Urothelium cell line (cell line): ENCODE measurements at places on chromosomes 5 and 9.

DNA sequence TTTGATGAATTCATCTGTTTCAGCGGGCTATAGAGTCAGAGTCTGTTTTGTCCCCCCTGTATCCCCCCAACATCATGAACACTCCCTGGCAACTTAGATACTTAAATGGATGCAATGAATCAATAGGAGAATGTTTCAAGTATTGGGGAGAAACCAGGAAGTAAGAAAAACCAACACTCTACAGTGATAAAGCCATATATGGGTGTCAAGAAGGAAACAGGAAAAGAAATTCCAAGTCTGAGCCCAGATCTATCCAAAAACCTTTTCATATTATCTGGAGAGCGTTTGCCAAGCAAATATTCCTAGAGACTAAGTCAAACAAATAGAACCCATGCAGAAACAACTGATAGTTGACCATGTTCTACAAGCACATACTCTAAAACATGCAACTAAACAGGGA is 2.3 kb upstream of the GNAQ start:
- DNase-seq: no peak

DNA sequence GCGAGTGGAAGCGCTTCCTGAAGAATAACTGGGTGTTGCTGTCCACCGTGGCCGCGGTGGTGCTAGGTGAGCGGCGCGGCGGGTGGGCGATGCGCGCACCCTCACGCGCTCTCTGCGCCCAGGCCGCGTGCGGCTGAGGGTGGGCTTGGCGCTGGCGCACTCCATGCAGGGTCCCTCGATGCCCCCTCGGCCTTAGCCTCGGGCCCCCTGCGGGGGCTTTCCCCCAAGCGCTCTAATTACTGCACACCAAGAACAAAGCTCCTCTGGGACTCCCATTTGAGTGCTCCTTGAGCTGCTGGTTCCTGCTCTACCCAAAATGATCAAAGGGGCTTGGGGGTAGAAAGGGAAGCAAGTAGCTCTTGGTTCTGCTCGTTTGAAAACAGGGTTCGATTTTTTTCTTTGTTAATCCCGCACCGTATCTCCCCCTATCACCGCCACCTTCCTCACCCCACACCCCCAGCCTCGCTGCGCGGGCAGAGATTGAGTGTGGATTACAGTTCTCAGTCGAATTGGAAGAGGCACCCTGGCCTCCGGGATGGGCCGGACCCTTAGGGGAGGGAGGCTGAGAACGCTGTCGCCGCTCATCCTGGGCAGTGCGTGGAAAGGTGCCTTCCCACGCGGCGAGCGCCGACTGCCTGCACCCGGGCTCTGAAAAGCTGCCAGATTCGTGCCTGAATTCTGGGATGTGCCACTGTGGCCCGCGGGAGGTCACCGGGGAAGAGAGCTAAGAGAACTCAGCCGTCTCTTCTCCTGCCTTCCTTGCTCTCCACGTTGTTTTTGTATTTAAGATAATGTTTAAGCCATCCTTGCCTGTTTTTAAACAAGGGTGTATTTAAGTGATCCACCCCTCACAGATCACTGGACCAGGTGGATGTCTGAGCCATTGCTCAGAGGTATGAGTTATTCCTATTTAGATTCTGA is 697 bp downstream of the SLC1A1 start:
- DNase-seq: peak; percentile 10

DNA sequence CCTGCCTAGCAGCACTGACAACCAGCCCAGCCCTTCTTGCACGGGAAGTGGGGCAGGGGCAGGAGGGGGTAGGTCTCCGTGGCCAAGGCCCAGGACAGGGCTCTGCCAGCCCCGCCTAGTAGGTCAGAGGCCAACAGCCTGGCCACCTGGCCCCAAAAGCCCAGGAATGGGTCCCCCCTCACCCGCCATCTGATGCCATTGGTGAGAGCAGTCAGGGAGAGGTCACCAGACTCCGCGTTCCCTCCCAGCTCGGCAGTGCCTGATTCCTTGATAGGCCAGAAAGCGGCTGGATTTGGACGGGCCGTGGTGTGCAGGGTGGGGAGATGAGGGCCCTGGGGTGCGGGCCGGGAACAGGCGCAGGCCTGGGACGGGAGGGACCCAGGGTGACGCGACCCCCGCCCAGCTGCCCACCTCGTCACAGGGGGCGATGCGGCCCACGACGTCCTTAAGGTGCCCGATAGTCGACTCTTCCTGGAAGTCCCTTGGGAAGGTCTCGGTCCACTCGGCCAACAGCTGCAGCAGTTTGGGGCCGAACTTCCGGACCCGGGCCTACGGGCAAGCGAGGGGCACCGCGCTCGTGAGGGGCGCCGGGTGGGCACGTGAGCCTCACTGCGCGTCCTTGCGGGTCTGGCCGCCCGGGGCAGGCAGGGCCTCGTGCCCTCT is 64.5 kb upstream of the RNF130 start:
- DNase-seq: peak; percentile 30

- peak; percentile 71 for DNase-seq
Measured at GRCh38 chr9:124342776-124343485, 72.3 kb downstream of the PSMB7 start.

DNA sequence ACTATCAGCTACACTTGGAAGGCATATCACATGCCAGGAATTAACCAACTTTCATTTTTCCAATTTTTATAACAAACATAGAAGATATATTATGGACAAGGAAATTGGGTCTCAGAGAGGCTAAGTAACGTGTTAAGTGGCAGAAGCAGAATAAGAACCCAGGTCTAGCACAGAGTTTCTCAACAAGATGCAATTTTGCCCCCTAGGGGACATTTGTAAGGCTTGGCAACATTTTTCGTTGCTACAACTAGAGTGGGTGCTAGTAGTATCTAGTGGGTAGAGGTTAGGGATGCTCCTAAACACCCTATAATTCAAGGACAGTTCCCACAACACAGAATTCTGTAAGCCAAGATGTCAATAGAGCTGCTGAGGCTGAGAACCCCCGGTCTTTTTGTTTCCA is 180.6 kb downstream of the SNCAIP start:
- no peak for DNase-seq

- no peak for DNase-seq
Measured at GRCh38 chr9:123742009-123742767, 187.7 kb downstream of the DENND1A start.

GRCh38 chr9:131976157-131977108 is 103.2 kb downstream of the MED27 start:
- DNase-seq: no peak

DNA sequence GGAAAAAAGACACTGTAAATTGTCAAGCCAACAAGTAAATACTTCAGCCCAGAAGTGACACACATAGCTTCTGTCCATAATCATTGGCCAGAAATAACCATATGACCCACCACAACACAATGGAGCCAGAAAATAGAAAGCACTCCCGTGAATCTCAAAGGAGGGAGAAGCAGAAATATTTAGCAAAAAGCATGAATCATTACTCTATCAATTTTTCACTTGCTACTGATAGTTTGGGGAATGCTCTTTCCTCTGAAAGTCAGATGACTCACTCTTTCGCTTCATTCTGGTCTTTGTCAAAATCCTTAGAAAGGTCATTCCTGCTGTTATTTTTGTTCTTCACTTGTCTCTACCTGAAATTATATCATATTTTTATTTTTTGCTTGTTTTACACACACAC is 312.6 kb downstream of the TMEM232 start:
- DNase-seq: no peak

DNA sequence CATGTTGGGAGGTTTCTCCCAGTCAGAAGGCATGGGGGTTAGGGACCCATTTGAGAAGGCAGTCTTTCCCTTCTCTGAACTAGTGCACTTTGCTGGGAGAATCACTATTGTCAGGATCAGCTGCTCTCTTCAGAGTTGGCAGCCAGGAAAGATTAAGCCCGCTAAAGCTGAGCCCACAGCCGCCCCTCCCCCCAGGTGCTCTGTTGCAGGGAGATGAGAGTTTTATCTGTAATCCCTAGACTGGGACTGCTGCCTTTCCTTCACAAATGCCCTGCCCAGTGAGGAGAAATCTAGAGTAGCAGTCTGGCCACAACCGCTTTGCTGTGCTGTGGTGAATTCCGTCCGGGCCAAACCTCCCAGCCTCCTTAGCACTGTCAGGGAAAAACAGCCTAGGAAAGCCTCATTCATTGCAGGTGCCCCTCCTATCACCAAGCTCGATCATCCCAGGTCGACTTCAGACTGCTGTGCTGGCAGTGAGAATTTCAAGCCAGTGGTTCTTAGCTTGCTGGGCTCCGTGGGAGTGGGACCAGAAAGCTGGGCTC is 69.8 kb downstream of the CNTLN start:
- no peak for DNase-seq

- no peak for DNase-seq
Measured at GRCh38 chr9:93475108-93475507, 21.7 kb upstream of the FAM120AOS start.

- DNase-seq: no peak
Measured at GRCh38 chr9:90946982-90947381, 145.4 kb downstream of the SYK start.

- no peak for DNase-seq
Measured at GRCh38 chr9:70951749-70952727, 169.4 kb downstream of the TRPM3 start.

GRCh38 chr5:169753795-169754194 is 116.7 kb downstream of the DOCK2 start:
- DNase-seq: no peak

- DNase-seq: peak; percentile 17
Measured at GRCh38 chr5:151451626-151452520, 4.5 kb downstream of the SLC36A1 start.

GRCh38 chr5:142109331-142110045 is 909 bp downstream of the NDFIP1 start:
- DNase-seq: no peak

GRCh38 chr5:33400675-33401074 is 40.1 kb upstream of the TARS1 start:
- no peak for DNase-seq

GRCh38 chr5:53067641-53068040 is 41.9 kb downstream of the MOCS2 start:
- no peak for DNase-seq

GRCh38 chr9:136533775-136534157 is 12.1 kb downstream of the NOTCH1 start:
- no peak for DNase-seq

DNA sequence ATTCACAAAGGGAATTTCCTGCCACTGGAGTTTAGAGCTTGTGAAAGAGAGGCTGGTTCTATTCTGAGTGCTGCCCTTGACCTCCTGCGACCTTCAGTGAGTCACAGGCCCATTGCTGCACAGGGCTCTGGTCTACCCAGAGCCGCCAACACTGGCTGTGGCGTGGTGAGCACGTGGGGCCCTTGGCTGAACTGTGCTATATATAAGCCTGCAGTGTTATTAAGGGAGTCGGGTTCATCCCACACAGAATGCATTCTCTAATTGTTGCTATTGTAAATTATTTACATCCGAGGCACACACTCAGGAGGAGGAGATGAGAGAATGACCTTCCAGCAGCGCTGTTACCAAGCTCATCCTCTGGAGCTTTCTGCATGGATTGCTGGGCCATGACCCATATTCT is 47.1 kb downstream of the BRINP1 start:
- peak; percentile 30 for DNase-seq

GRCh38 chr5:110258460-110259216 is 467.8 kb downstream of the TMEM232 start:
- DNase-seq: peak; percentile 32

DNA sequence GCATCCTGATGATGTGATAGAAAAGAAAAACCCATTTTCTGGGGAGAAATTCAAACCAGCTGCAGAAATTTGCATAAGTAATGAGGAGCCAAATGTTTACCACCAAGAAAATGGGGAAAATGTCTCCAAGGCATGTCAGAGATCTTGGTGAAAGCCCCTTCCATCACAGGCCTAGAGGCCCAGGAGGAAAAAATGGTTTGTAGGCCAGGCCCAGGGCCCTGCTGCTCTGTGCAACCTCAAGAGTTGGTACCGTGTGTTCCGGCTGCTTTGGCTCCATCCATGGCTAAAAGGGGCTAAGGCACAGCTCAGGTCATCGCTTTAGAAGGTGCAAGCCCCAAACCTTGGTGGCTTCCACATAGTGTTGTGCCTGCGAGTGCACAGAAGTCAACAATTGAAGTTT is 543.1 kb downstream of the ZNF608 start:
- no peak for DNase-seq

DNA sequence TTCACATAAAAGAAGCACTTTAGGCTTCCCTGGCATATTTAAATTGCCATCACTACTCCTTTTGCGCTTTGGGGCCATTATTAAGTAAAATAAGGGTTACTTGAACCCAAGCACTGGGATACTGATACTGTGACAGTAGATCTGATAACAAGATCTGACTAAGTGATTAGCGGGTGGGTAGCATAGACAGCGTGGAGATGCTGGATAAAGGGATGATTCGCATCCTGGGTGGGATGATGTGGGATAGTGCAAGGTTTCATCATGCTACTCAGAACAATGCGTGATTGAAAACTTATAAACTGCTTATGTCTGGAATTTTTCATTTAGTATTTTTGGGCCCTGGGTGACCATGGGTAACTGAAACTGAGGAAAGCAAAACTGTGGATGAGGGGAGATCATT is 75.1 kb downstream of the PTTG1 start:
- DNase-seq: no peak

GRCh38 chr5:175475248-175475647 is 3.1 kb upstream of the SFXN1 start:
- no peak for DNase-seq

- no peak for DNase-seq
Measured at GRCh38 chr5:2981652-2982051, 230.2 kb upstream of the IRX2 start.

GRCh38 chr9:110180511-110181434 is 27.2 kb downstream of the C9orf152 start:
- no peak for DNase-seq

DNA sequence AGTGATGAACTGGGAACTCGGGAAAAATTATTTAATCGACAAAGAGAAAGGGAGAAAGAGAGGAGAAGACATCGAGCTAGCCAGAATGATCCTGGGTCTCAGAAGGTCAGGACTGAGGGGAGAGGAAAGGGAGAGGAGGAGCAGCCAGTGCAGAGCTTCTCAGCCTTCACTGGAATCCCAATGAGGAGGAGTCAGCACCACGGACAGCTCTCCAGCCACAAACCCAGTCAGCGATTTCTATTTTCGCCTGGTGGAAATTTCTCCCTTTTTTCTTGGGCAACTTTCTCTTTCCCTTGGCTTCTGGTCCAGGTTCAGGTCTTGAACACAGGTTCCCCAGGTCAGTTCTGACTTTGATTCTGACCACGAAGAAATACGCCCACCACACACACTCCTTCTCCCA is 1.6 kb upstream of the BRINP1 start:
- DNase-seq: peak; percentile 64

DNA sequence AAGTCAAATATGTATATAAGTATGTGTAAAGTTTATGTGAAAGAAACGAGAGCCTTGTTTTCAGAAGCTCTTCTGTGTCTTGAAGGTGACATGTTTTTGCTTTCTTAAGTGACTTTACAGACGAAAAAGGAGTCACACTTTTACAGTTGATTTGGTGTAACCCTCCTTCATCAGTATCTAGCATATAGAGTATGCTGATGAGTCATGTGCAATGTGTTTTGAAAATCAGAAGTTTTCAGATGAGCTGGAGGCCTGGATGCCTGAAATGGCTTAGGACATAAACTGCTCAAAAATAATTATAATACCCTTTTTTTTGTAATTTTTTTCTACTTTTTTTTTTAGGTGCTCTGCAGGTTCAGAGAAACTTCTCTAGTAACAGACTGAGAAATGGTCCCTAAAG is 209.5 kb downstream of the CD180 start:
- no peak for DNase-seq

- no peak for DNase-seq
Measured at GRCh38 chr9:97064176-97064575, 25.2 kb upstream of the CTSV start.

- peak; percentile 88 for DNase-seq
Measured at GRCh38 chr9:27333241-27334052, 36.5 kb upstream of the EQTN start.
